ENCODE measurements at places on chromosomes 6 and 20.

GRCh38 chr20:17568045-17568788 lies 1.7 kb upstream of the DSTN start:
- no peak for DNase-seq

DNA sequence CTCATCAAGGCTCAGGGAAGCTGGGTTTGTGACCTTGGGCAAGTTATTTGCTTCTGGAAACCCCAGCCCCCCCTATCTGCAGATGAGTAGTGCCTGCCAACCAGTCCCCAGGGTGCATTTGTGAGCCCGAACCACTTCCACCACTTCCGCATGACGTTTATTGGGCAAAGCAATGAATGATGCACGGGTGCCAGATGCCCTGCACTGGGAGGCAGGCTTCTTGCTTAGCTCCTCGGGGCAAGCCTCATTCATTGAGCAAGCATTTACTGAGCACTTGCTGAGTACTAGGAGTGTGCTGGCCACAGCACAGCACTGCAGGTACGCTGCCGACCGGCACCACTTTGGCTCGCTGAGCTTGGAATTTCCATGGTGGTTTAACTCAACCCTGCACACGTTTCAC lies 60.2 kb downstream of the GNAS-AS1 start:
- DNase-seq: no peak

DNA sequence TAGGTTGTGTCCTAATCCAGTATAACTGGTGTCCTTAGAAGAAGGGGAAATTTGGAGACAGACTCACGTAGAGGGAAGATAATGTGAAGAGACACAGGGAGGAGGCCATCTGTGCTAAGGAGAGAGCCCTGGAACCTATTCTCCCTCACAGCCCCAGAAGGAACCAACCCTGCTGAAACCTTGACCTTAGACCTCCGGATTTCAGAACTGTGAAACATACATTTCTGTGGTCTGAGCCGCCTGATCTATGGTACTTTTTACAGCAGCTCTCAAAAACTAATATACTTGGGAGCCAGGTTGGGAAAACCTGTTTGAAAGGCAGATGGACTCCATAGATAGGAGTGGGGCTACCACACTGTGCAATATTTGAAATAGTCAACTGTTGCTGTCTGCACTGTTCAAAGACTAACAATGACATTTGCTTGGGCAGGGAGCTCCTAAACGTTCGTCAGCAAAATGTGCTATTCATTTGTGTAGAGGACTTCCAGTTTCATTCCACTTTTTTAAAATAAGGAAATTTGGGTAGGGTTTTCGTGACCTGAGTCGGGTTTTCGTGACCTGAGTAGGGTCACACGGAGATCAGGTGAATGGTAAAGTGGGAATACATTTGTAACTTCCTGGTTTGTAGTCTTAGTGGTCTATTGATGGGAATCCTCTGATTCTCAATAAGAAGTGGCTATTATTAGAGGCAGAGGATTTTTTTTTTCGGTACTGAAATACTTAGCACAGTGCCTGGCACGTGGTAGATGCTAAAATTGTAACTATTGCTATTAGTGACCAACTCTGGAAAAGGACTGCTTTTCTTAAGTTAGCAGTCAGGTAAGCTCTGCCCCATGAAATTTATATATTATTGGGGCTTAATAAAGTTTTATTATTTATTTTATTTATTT lies 11.4 kb downstream of the TAGAP start:
- DNase-seq: no peak

GRCh38 chr6:149771925-149772324 lies 22.4 kb downstream of the PCMT1 start:
- DNase-seq: no peak

DNA sequence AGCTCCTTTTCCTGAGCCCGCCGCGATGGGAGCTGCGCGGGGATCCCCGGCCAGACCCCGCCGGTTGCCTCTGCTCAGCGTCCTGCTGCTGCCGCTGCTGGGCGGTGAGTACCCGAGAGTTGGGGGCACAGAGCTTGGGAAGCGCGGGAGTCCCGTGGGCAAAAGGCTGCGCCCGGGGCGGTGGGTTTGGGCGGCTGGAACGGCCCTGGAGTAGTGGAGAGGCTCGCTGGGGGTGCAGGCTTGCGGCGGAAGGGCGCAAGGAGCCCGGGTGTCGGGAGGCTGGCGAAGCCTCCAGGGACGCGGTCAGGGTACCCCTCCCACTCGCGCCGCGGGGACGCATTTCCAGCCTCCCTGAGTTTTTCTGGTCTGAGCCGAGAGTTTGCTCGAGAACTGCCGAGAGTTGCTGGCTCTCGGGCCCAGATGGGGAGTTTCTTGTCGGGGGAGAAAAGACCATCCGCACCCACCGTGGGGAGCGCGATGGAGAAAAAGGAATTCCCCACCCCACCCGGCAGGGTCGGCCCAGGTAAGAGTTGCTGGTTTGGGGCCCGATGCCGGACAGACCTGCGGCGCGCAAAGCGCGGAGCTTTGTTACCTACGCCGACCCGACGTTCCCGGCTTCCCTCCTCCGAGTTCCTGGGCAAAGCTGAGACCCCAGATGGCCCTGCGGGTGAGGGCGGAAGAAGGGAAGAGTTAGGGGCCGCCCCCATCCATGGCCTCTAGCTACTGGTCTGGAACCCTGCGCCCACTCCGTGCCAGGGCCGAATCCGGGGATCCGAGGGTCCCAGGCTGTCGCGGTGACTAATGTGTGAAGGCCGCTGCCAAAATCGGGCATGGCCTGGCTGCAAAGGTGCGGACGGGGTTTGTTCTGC lies 584 bp downstream of the PTK7 start:
- no peak for DNase-seq

- no peak for DNase-seq
Observed at GRCh38 chr6:51323056-51323455, 504.4 kb downstream of the TFAP2B start.

GRCh38 chr6:137799950-137800568 lies 67.0 kb upstream of the TNFAIP3 start:
- DNase-seq: peak; percentile 75

DNA sequence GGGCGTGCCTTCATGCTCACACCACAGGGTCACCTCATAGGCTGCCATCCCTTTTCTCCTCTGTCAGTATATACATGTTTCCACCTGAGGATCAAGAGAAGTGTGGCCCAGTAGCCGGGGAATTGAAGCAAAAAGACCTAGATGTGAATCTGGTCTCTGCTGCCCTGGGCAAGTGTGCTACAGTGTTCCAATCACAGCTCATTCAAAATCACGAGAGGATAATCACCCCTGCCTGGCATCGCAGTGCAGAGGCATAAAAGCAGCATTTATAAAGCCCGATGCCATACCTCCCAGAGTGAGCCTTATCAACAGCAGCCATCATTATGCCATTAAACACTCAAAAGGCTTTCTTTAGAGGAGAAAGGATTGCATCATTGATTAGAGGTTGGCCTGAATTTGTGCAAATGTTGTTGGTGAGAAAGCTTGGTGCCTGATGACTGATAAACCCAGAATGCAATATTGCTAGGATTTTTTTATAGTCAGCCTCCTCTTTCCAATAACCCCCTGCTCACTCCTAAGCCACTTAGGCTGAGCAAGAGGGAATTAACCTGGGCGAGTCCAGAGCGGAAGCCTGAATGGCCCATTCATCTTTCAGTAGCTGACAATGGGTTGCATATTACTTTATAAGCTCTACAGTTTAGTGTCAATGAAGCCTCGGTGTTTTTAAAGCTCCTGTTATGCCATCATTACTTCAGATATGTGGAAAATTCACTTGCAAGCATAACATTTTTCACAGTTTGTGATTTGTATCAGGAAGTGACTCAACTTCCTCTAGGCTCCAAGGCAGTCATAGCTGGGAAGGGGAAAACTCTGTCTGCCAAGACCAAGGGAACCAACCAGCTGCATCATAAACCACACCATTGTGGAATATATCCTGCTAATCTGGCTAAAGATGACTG lies 92.5 kb upstream of the NXT1 start:
- DNase-seq: peak; percentile 9

DNA sequence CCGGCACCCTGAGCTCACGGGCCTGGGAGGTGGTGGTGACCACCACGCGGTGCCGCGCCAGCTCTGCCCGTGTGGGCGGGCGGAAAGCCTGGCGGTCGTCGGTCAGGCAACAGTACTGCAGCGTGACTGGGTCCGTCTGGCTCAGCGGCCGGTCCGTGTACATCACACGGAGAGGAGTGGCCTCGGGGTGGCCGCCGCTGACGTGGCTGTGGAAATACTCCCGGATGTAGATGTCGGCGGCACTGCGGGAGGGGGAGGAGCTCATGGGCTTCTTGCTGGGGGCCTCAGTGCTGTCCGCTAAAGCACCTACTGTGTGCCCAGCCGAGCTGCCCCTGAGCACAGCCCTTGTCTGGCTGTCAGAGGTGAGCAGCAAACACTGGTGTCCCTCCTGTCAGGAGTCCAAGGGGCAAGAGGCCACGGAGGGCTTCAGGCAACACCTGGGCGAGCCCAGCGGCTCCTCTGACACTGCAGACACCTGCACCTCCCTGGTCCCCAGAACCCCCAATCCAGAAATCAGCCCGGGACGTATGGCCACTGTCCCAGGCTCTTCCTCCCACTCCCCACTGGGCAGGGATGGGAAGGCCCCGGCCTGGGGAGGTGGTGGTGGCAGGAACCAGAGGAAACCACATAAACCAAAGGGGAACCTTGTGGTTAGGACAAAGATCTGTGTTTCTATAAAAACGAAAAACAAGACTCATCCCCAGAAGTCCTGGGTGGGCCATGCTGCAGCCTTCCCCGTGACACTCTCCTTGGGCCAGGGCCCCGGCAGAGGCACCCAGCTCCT lies 6.5 kb downstream of the HELZ2 start:
- peak; percentile 18 for DNase-seq

GRCh38 chr6:128595544-128595943 lies 75.1 kb upstream of the PTPRK start:
- no peak for DNase-seq

GRCh38 chr6:151059612-151060095 lies 180.1 kb upstream of the AKAP12 start:
- DNase-seq: no peak

DNA sequence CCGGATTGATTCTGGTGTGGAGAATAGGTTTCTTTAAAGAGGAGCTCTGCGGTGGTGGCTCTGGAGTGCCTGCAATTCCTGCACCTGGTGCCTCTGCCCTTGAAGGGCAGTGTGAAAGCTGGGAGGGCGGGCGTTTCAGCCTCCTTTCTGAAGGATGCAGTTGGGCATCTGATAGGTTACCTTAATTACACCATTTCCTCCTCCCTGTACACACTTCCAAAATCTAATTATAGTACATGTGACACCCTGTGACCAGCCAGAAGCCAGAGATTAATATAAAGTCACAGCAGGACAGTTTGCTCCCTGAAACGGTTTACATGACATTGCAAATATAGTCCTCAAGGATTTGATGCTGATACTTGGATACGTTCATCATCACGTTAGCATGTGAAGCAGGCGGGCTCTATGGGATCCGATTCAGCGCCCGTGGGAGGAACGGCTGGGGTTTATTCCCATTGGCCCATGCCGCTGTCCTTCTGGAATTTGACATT lies 548.2 kb downstream of the QKI start:
- no peak for DNase-seq

- no peak for DNase-seq
Observed at GRCh38 chr6:170256641-170257040, 34.2 kb downstream of the DLL1 start.

DNA sequence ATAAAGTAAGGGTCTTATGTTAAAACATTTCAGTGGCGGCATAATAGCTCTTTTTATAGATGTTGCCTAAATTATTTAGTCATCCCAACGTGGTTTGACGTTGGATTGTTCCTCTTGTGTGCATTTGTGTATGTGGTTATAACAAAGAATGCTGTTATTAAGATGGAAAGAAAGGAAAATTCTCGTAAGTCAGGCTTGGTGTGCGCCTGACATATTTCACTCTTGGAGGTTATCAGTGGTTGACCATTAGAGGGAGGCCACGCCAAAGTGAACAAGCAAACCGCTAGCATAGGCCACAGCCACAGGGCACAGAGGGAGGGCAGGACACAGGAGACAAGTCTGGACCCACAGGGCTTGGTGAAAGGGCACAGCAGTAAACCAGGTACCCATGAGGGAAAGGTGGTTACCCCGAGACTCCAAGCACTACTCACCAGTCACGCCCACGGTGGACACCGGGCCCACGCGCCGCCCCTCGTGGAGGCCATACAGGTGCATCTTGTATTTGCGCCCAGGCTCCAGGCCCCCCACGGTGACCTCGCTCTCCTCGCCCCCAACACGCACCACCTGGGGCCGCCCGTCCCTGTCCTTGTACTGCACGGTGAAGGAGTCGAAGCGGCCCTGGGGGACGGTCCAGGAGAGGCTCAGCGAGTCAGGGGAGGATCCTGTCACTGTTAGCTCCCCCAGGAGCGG lies 22.9 kb downstream of the CYP21A2 start:
- no peak for DNase-seq

- no peak for DNase-seq
Observed at GRCh38 chr20:4667836-4668235, 53.9 kb upstream of the PRND start.

DNA sequence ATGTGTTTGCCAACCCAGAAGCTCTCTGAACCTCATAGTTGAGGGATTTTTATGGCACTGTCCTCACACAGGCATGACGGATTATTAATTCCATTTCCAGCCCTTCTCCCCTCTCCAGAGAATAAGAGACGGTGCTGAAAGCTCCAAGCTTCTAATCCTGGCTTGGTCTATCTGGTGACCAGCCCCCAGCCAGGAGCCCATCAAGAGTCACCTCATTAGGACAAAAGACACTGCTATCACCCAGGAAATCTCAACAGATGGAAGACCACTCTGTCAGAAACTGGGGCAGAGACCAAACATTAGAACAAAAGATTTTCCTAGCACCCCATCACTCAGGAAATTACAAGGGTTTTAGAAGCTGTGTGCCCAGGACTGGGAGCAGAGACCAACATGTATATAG lies 48.2 kb downstream of the STMND1 start:
- no peak for DNase-seq

- no peak for DNase-seq
Observed at GRCh38 chr20:43711098-43711654, 15.6 kb downstream of the GTSF1L start.

GRCh38 chr20:40806929-40807820 lies 118.1 kb upstream of the MAFB start:
- no peak for DNase-seq

DNA sequence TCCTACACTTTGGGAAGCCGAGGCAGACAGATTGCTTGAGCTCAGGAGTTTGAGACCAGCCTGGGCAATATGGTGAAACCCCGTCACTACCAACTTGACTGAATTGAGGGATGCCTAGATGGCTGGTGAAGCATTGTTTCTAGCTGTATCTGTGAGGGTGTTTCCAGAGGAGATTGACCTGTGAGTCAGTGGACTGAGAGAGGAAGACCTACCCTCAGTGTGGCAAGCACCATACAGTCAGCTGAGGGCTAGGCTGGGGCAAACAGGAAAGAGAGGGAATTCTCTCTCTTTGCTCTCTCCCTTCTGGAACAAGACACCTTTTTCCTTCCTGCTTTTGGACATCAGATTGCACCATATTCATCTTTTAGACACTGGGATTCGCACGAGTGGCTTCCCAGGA lies 3.7 kb upstream of the ZUP1 start:
- no peak for DNase-seq

Data from thymus (tissue), 14 donors.